Natural killer cell (primary cell): ENCODE measurements at places on chromosomes 4 and X.

- no peak overlapping the region for H3K4me3 ChIP-seq
- no peaks in the 10 kb centered on the region for H3K27me3 ChIP-seq
- H3K27ac ChIP-seq: no peak overlapping the region
- no peaks in the 10 kb centered on the region for H3K4me1 ChIP-seq
- no peak for DNase-seq
These were observed 48.5 kb upstream of the PABPC1L2A start for GRCh38 chrX:73127700-73128241.

GRCh38 chr4:184890499-184890898, 64.7 kb upstream of the ACSL1 start:
- no peak overlapping the region for H3K27ac ChIP-seq
- no peak overlapping the region for H3K4me3 ChIP-seq
- H3K36me3 ChIP-seq: no peaks in the 10 kb centered on the region
- no peaks in the 10 kb centered on the region for H3K27me3 ChIP-seq
- H3K4me1 ChIP-seq: no peaks in the 10 kb centered on the region

- no peaks in the 10 kb centered on the region for H3K27me3 ChIP-seq
- DNase-seq: no peak
- no peak overlapping the region for H3K4me3 ChIP-seq
- no peaks in the 10 kb centered on the region for H3K4me1 ChIP-seq
- no peak overlapping the region for H3K27ac ChIP-seq
These were observed 1545.4 kb upstream of the PCDH10 start for GRCh38 chr4:131603705-131604104.

GRCh38 chrX:52363247-52363883, 5.5 kb upstream of the XAGE2 start:
- H3K4me3 ChIP-seq: no peak overlapping the region
- no peaks in the 10 kb centered on the region for H3K4me1 ChIP-seq
- H3K27me3 ChIP-seq: peaks cover 2% of the 10 kb centered on the region
- H3K27ac ChIP-seq: no peak overlapping the region
- no peaks in the 10 kb centered on the region for H3K36me3 ChIP-seq
- no peak for DNase-seq

DNA sequence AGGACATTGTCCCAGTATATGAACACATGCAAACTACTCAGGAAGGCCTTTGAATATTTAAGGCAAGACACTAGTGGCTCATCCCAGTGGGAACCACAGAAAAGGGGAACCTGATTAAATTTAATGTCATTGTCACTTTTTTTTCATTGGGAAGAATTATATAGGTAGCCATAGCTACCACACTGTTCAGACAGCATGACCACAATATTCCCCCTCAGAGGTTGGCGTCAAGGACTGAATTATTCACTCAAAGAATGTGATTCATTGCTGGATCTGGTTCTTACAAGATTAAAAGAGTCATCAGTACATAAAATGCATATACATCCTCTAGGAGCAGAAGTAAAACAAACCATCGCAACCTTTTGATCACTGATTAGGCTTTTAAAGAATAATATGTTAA, 92.0 kb upstream of the SMARCAD1 start:
- H3K36me3 ChIP-seq: no peaks in the 10 kb centered on the region
- no peaks in the 10 kb centered on the region for H3K27me3 ChIP-seq
- DNase-seq: no peak
- no peaks in the 10 kb centered on the region for H3K4me1 ChIP-seq

DNA sequence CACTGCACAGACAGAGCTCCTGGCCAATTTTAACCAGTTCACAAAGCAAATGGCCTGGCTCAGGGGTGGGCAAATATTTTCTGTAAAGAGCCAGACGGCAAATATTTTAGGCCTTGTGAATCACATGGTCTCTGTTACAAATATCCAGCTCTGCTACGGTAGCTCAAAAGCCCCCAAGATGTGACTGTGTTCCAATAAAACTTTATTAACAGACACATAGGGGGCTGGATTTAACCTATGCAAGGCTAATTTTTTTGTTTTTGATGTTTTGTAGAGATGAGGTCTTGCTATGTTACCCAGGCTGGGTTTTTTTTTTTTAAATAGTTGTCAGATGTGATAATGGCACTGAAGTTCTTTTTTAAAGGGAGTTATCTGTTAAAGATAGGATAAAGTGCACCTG, 65.4 kb downstream of the PRKX start:
- no peak for DNase-seq
- no peaks in the 10 kb centered on the region for H3K4me1 ChIP-seq
- no peak overlapping the region for H3K4me3 ChIP-seq
- no peaks in the 10 kb centered on the region for H3K27me3 ChIP-seq

- no peak overlapping the region for H3K27ac ChIP-seq
- no peak for DNase-seq
- H3K36me3 ChIP-seq: no peaks in the 10 kb centered on the region
- H3K4me1 ChIP-seq: no peaks in the 10 kb centered on the region
- no peaks in the 10 kb centered on the region for H3K27me3 ChIP-seq
- H3K4me3 ChIP-seq: no peak overlapping the region
These were observed 73.3 kb upstream of the STX18 start for GRCh38 chr4:4614925-4615678.

GRCh38 chr4:4542774-4543485, 1.1 kb upstream of the STX18 start:
- H3K4me1 ChIP-seq: peaks cover 17% of the 10 kb centered on the region
- DNase-seq: no peak
- no peaks in the 10 kb centered on the region for H3K27me3 ChIP-seq
- peak overlapping the region; percentile 89 for H3K4me3 ChIP-seq

DNA sequence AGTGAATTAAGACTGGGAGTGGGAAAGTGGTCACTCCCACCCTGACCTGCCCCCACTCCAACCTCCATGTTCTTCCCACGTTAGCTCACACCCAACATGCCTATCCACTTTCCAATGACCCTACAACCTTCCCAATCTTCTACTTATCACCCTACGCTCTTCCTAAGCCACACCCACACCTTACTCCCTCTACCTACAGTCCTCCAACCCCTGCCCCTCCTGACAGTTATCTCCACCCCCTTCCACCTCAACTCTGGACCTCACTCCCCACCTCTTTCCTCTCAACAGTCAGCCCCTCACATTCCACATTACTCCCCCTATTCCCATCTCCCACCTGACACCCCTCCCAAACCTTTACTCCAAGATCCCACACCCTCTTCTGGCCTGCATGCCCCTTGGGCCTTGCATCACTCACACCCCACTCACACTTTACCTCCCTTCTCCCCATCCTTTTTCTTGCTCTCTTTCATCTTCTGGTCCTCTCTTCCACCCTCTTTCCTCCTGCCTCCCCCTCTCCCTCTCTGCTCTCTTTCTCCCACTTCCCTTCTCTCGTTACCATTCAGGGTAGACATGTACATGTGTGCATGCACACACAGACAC, 6.9 kb downstream of the NALF2 start:
- no peaks in the 10 kb centered on the region for H3K36me3 ChIP-seq
- H3K27ac ChIP-seq: no peak overlapping the region

GRCh38 chr4:40210776-40211175, 13.9 kb downstream of the RHOH start:
- H3K4me1 ChIP-seq: peaks cover 53% of the 10 kb centered on the region
- H3K36me3 ChIP-seq: peaks cover 32% of the 10 kb centered on the region
- H3K27me3 ChIP-seq: no peaks in the 10 kb centered on the region
- no peak overlapping the region for H3K4me3 ChIP-seq
- peak; percentile 39 for DNase-seq

DNA sequence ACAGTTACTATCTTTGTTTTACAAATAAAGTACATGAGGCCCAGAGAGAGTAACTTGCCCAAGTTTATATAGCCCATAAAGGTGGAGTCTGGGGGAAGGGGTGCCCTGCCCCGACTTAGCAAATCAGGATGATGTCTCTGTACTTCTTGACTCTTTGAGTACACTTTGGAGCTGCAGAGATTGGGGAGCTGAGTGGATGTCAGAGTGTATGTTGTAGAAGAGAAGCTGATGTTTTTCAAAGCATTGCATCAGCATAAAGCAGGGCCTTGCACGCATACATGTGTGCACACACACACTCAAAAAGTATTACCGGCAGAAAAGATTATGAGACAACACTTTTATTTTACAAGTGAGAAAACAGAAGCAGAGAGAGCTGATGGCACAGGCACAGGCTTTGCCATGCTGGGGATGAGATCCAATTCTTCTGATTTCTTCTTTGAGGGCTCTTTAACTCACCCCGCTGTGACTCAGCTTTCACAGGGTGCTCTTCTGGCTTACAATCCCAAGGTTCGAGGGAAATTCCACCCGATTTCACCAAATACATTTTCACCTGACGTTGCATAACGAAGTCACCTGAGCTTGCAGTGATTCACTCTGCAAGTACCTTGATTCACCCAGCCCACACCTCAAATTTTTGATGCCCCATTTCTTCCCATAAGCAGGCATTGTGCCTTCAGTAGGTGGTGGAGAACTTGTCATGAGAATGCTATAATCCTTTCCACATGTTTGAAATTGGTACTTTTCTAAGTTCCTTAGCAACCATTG, 292.8 kb upstream of the BOD1L1 start:
- no peak overlapping the region for H3K4me3 ChIP-seq
- no peak for DNase-seq
- no peaks in the 10 kb centered on the region for H3K36me3 ChIP-seq

- no peaks in the 10 kb centered on the region for H3K27me3 ChIP-seq
- no peaks in the 10 kb centered on the region for H3K36me3 ChIP-seq
- H3K4me3 ChIP-seq: no peak overlapping the region
- no peak overlapping the region for H3K27ac ChIP-seq
- no peak for DNase-seq
These were observed 73.9 kb downstream of the INTS12 start for GRCh38 chr4:105634402-105635080.

DNA sequence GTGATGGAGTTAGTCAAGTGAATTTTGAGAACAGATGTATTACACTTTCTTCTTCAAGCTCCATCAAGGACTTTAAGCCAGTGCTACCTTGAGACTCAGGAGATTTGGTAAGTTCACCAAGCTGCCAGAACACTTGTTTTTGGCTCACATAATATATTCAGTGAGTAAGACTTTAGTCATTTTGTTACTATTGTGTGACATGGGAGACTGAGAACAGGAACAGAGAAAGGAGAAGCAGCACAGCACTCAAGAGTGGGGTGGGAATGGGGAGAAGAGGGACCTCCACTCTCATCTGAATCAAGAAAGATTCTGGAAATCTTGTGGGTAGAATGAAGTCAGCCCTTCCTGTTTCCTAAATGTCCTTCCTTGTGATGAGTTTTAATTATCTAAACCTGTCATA, 87.3 kb upstream of the TET2 start:
- DNase-seq: no peak
- no peak overlapping the region for H3K27ac ChIP-seq
- no peaks in the 10 kb centered on the region for H3K27me3 ChIP-seq
- no peak overlapping the region for H3K4me3 ChIP-seq
- H3K36me3 ChIP-seq: no peaks in the 10 kb centered on the region

DNA sequence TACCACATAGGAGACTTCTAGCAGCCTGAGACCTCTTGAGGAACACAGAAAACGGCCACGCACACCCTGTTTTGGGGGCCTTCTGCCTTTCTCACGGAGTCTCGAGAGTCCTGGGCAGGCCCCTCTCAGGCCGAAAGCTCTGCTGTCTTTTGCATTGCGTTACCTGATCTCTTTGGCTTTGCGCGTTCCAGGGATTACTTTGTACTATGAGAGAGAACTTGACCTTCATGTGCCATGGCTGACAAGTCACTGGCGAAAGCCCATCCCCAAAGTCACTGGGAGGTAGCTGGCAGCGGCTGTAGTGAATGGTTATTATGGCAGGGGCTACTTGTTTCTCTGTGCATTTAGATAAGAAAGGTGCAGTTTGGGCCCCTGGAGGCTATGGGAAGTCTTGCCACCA, 8.0 kb upstream of the NAT8L start:
- no peak for DNase-seq
- no peaks in the 10 kb centered on the region for H3K4me1 ChIP-seq
- peaks cover 3% of the 10 kb centered on the region for H3K27me3 ChIP-seq
- H3K27ac ChIP-seq: no peak overlapping the region
- no peaks in the 10 kb centered on the region for H3K36me3 ChIP-seq

GRCh38 chr4:99536271-99536670, 25.4 kb downstream of the C4orf17 start:
- H3K4me1 ChIP-seq: no peaks in the 10 kb centered on the region
- DNase-seq: no peak
- no peaks in the 10 kb centered on the region for H3K27me3 ChIP-seq
- H3K27ac ChIP-seq: no peak overlapping the region
- no peaks in the 10 kb centered on the region for H3K36me3 ChIP-seq
- no peak overlapping the region for H3K4me3 ChIP-seq

DNA sequence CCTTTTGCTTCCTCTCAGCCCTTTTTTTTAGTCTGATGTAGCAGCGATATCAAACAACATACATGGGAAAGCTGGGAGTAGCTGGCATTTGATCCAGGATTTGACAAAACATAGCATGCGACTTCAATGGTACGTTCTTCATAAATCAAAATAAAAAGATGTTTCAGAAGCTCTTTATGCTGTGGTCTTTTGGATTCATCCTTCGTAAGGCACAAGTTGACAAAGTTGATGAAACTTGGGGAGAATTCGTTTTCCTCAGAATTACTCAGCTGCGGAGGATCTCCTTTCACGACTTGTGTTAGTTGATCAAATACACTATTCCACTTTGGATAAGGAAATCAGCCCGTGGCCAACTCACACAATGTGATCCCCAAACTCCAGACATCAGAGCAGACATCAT, 38.1 kb upstream of the CHIC1 start:
- H3K27me3 ChIP-seq: no peaks in the 10 kb centered on the region
- no peaks in the 10 kb centered on the region for H3K4me1 ChIP-seq
- no peak overlapping the region for H3K27ac ChIP-seq
- DNase-seq: no peak
- no peaks in the 10 kb centered on the region for H3K36me3 ChIP-seq

DNA sequence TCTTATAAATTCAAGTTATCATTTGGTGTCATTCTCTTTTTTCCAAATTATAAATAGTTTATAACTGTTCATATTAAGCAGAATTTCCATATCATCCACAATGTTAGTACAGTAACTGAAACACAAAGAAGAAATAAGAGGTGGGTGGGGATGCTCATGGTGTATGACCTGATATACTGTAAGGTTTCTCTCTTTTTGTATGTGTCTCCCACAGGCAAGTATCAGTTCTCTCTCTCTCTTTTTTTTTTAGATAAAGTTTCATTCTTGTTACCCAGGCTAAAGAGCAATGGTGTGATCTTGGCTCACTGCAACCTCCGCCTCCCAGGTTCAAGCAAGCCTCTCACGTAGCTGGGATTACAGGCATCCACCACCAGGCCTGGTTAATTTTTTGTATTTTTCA, 43.7 kb upstream of the UGT2A3 start:
- DNase-seq: no peak
- H3K27ac ChIP-seq: no peak overlapping the region
- no peaks in the 10 kb centered on the region for H3K4me1 ChIP-seq
- no peak overlapping the region for H3K4me3 ChIP-seq

DNA sequence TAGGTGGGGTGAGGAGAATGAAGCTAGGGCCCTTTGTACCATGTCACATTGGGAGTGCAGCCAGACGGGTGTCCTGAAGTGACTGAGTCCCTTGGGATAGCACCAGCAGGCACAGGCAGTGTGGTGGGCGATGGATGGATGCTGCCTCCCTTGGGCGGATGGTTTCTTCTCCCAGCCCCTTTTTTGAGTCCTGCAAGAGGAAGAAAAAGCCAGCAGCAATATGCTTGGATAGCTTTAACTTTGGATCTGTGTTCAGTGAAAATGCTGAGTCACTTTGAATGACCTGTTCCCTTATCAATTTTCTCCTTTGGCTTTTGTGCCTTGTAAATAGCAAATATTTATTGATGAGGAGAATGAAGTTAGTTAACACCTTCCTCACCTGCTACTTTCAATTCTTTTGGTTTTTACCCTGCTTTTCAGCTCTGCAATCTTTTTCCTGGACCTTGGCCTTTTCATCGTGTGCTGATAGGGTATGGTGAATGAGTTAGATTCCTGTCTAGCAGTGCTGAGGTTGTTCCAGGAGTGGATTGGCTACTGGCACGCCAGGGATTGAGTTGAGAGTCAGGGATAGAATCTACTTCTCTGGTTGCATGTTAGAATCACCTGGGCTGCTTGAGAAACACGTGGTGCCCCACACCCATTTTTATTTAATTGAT, 10.2 kb downstream of the DCUN1D4 start:
- no peaks in the 10 kb centered on the region for H3K4me1 ChIP-seq
- no peaks in the 10 kb centered on the region for H3K36me3 ChIP-seq
- no peak for DNase-seq
